Mammary microvascular endothelial cell (primary cell): ENCODE measurements at places on chromosomes 7 and 10. TPM values are rescaled to one million over a fixed set of nuclear protein-coding genes. Genes with fewer than 3 reads are reported as not detected.

The AMZ1 gene
- not detected in 2 replicates for total RNA-seq

The IL2RA gene
- not detected in 2 replicates for total RNA-seq

The ETV1 gene
- 6.5 and 8.2 TPM in 2 replicates for total RNA-seq

The IFIT3 gene
- 61.5 and 61.6 TPM in 2 replicates for total RNA-seq

The VWA2 gene
- not detected in 2 replicates for total RNA-seq

The ATOH7 gene
- not detected in 2 replicates for total RNA-seq

The HOXA2 gene
- 1.1 and 1.7 TPM in 2 replicates for total RNA-seq

The XRCC2 gene
- 4.7 and 6.5 TPM in 2 replicates for total RNA-seq

The IGFBP3 gene
- 54.2 and 71.4 TPM in 2 replicates for total RNA-seq

The STEAP1 gene
- 25.1 and 27.2 TPM in 2 replicates for total RNA-seq

The EPO gene
- total RNA-seq = not detected in 2 replicates

The GPRIN2 gene
- not detected in 2 replicates for total RNA-seq

The GNAT3 gene
- total RNA-seq = not detected in 2 replicates

The SPACDR gene
- total RNA-seq = 0.87 and 3.4 TPM in 2 replicates

The VSTM4 gene
- total RNA-seq = 0.34 and 0.40 TPM in 2 replicates

The PRDX3 gene
- 234 and 236 TPM in 2 replicates for total RNA-seq

The ADRB1 gene
- total RNA-seq = 1.5 and 2.1 TPM in 2 replicates

The PAPOLB gene
- not detected in 2 replicates for total RNA-seq

The GPR15LG gene
- not detected in 2 replicates for total RNA-seq

The TMEM176B gene
- total RNA-seq = not detected in 2 replicates

The CADPS2 gene
- 32.0 and 35.9 TPM in 2 replicates for total RNA-seq

The OGDH gene
- total RNA-seq = 102 and 109 TPM in 2 replicates

The EZH2 gene
- 8.1 and 8.9 TPM in 2 replicates for total RNA-seq

The CDCA7L gene
- 28.4 and 33.1 TPM in 2 replicates for total RNA-seq

The FAM25A gene
- not detected in 2 replicates for total RNA-seq

The CPA2 gene
- not detected in 2 replicates for total RNA-seq

The DYDC2 gene
- total RNA-seq = not detected in 2 replicates

The SRRT gene
- 67.0 and 81.0 TPM in 2 replicates for total RNA-seq

The PRKCQ gene
- 0.05 and 0.07 TPM in 2 replicates for total RNA-seq

The PDGFA gene
- 61.4 and 87.3 TPM in 2 replicates for total RNA-seq

The MDH2 gene
- total RNA-seq = 140 and 208 TPM in 2 replicates

The CABCOCO1 gene
- total RNA-seq = 0.10 and 0.53 TPM in 2 replicates

The RPEL1 gene
- total RNA-seq = not detected in 2 replicates

The NPTX2 gene
- total RNA-seq = 0.49 and 0.60 TPM in 2 replicates

The ABCA13 gene
- total RNA-seq = under 0.01 and 0.05 TPM in 2 replicates

The AKR1C3 gene
- 22.2 and 25.6 TPM in 2 replicates for total RNA-seq

The CYP26C1 gene
- 0.30 and 2.5 TPM in 2 replicates for total RNA-seq

The TM9SF3 gene
- 57.8 and 64.2 TPM in 2 replicates for total RNA-seq

The PARD3 gene
- 13.1 and 14.7 TPM in 2 replicates for total RNA-seq

The PODXL gene
- total RNA-seq = 415 and 461 TPM in 2 replicates

The RBM17 gene
- total RNA-seq = 35.0 and 41.9 TPM in 2 replicates

The DRGX gene
- total RNA-seq = not detected in 2 replicates

The EN2 gene
- total RNA-seq = not detected in 2 replicates

The TBXAS1 gene
- total RNA-seq = 0.67 and 1.7 TPM in 2 replicates

The OPN1SW gene
- not detected in 2 replicates for total RNA-seq

The PURB gene
- 10.8 and 11.5 TPM in 2 replicates for total RNA-seq

The CALHM1 gene
- not detected in 2 replicates for total RNA-seq

The LRRC18 gene
- not detected in 2 replicates for total RNA-seq

The ADAMTS14 gene
- not detected in 2 replicates for total RNA-seq

The CTNNA3 gene
- under 0.01 TPM in 1 of 2 replicates, not detected in the other for total RNA-seq

The GIMAP1 gene
- total RNA-seq = 9.4 and 9.5 TPM in 2 replicates

The SAP25 gene
- not detected in 2 replicates for total RNA-seq

The NAT16 gene
- total RNA-seq = not detected in 2 replicates

The HERPUD2 gene
- total RNA-seq = 24.8 and 26.9 TPM in 2 replicates

The NPC1L1 gene
- total RNA-seq = not detected in 2 replicates
